Stimulated activated CD8-positive, alpha-beta memory T cell treated with anti-CD3 and anti-CD28 coated beads, Interleukin-4, amount 100 ng/mL, for 4 hours (primary cell): ENCODE measurements at places on chromosomes 1 and 21.

DNA sequence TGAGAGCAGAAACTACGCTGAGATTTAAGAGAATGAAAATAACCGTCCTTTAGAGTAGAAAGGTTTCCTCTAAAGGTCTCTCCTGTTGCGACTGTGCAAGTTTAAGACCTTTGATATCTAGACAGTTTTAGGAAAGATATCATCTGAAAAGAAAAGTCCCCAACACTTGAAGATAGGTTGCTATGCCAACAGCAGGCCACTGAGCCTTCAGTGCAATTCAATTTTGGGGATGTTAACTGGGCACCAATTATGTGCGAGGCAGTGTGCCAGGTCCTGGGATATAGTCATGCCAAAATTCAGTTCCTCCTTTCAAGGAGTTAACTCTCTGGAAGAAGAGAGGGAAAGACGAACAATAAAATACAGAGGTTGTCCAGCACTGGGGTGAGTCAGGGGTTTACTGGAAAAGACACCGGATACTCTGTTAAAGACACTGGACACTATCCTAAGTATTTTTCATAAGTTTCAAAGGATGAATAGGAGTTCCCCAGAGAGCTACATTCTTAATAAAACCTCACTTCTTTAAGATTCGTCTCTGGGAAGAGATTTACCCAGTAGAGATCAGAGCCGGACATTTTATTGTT is 25.5 kb upstream of the ZNF281 start:
- no peak for DNase-seq

DNA sequence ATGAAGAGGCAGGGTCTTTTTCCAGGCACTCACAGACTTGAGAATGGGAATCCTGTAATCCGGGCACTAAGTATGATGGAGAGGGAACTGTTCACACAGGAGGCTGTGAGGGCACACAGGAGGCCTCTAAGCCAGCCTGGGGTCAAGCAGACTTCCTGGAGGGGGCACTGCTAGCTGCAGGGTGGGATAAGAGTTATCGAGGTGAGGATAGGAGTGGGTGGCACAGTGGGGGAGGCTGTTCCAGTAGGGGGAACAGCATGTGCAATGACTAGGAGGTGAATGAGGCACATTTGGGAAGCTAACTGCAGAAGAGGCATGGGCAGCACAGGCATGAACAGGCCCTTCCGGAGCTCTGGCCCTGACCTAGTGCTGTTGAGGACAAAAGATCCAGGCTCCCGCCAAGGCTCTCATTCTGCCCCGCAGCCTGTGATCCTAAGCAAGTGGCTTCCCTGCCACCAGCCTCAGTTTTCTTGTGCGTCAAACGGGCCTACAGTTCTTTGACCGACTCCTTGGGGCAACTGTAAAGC is 216.7 kb downstream of the TRABD2B start:
- DNase-seq, result no peak

- DNase-seq, result peak; percentile 30
Measured at GRCh38 chr1:44775930-44776729, 790 bp downstream of the RPS8 start.

GRCh38 chr1:167429612-167430011 is 88.7 kb downstream of the CD247 start:
- DNase-seq, result no peak

GRCh38 chr1:72830606-72831390 is 548.5 kb upstream of the NEGR1 start:
- no peak for DNase-seq

- no peak for DNase-seq
Measured at GRCh38 chr1:25501235-25502058, 42.0 kb upstream of the LDLRAP1 start.

GRCh38 chr1:211684331-211684730 is 8.9 kb upstream of the NEK2 start:
- no peak for DNase-seq

GRCh38 chr21:46557919-46558392 is 46.9 kb downstream of the S100B start:
- no peak for DNase-seq

- no peak for DNase-seq
Measured at GRCh38 chr1:246460406-246460805, 46.7 kb downstream of the SMYD3 start.

DNA sequence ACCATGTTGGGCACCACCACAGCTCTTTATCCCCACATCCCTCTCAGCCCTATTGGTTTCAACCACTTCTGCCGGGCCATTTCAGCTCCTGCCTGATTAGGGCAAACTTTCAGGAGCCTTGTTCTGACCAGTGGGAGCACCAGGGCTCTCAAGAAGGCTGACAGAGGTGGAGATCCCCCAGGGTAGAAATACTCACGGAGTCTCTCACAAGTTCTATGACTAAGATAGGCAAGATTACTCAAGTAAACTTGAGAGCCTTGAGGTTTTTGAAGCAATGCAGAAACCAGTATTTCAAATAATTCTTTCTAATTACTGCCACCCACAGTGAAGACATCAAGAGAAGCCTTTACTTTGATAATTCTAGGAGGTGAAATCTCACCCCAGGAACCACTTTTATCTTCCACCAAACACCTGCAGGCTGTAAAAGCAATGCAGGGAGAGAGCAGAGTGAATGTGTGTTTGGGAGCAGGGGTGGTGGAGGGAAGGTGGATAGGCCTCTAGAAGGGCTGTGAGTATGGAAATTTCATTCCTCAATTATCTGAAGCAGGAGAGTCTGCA is 6.6 kb upstream of the PTCH2 start:
- no peak for DNase-seq

- no peak for DNase-seq
Measured at GRCh38 chr1:103529746-103530145, 4.2 kb downstream of the RNPC3 start.

DNA sequence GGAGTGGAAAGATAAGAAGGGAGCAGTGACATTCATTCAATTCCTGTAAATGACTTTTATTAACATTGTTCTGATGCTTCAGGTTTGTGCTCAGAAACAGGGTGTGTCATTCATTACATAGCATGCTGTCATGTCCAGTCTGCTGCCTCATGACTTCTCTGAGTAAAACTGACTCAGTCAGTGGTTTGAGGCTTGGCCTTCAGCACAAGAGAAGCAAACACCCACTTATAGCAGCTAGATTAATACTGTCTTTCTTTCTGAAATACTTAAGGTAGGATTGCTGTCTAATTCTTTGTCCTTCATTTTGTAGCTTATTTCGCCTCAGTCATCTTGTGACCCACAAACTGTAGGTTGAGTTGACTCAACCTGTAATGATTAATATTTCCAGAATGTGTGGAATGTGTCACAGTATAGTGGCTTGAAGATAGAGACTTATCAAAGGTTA is 32.9 kb downstream of the RASAL2 start:
- no peak for DNase-seq
